Neural crest cell (in vitro differentiated cells): ENCODE measurements at places on chromosomes 16 and 17.

- no peak for DNase-seq
These were observed 83.9 kb upstream of the CIBAR2 start for GRCh38 chr16:85195900-85196772.

- DNase-seq: no peak
These were observed 17.8 kb downstream of the ENPP7 start for GRCh38 chr17:79748295-79749099.

- no peak for DNase-seq
These were observed 36.9 kb downstream of the MMD start for GRCh38 chr17:55384643-55385232.

DNA sequence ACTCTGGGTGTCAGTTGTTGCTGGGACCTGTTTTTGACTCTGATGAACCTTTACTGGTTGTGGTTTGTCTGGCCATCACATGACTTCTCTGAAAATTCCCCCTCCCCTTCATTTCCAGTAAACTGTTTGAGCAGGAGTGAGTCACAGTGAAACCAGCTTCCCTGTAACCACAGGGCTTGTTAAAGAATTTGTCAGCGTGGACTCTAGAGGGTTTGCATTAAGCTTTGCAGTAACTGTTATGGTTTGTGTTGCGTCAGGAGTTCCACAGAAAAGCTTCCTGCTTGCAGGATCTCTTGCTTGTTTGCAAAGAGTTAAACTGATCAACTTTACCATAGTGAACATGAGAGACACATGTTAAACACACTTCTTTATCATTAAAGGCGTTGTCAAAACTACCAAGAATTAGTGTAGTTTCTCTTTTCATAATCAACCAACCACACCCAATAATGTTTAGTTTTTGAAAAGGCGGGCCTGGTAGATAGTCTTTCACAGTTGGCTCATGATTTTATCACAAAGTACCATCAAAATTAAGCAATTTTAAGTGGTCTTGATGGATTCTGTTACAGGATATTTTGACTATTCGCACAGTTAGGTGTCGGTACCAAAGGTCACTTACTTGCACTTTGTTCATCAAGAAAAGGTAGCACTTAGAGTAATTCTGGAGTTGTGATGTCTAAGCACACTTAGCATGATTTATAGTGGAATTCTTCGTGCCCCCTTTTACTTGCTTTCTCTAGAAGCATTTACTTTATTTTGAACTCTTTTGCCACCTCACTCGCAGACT lies 79.3 kb downstream of the VMP1 start:
- DNase-seq: no peak

DNA sequence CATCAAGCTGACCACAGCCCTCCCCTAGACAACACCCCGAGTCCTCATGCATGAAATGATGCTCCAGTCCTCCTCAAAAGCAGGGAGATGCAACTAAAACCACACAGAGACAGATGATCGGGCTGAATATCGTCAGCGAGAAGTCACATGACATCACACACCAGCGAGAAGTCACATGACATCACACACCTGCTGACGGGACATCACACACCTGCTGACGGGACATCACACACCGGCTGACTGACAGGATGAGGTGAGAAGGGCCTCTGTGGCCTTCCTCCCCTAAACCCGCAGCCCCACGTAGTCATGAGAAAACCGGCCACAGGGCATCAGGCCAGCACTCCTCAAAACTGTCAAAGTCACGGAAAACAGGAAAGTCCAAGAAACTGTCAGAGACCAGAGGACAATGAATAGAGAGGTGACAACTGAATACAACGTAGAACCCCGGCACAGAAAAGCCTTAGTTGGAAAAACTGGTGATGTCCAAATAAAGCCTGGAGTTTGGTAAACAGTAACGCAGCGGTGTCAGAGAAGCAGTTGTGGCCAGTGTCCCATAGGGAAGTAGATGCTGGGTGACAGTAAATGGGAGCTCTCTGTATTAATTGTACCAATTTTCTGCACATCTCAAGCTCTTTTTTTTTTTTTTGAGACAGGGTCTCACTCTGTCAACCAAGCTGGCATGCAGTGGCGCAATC lies 14.3 kb downstream of the LITAF start:
- no peak for DNase-seq

DNA sequence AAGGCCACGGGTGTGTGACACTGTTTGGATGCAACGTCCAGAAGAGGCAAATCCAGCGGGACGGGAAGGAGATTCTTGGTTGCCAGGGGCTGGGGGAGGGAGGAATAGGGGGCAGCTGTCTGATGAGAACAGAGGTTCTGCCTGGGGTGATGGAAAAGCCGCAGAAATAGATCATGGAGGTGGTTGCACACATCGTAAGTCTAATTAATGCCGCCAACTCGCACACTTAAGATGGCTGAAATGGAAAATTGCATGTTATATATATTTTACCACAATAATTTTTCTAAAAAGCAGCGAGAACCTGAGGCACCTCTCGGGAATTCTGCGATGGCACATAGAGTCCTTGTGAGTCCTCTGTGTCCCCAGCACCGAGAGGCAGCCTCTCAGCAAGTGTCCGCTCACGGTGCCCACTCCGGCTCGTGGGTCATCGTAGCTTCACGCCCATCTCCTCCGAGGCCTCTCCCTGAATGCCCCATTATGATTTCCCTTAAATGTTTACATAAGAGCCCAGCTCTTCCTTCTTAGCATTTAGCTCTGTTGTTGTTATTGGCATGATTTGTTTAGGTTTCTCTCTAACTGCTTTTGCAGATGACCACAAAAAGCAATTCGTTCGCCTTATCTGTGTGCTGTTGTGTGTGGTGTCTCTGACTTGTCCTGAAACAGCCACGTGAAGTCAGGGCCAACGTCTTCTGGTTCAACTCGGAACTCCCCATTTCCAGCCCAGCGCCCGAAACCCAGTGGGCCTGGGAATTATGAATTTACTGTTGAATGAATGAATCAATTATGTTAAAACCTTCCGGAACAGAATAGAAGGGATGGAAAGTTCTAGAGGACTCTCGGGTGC lies 7.7 kb downstream of the WFDC1 start:
- DNase-seq: no peak

DNA sequence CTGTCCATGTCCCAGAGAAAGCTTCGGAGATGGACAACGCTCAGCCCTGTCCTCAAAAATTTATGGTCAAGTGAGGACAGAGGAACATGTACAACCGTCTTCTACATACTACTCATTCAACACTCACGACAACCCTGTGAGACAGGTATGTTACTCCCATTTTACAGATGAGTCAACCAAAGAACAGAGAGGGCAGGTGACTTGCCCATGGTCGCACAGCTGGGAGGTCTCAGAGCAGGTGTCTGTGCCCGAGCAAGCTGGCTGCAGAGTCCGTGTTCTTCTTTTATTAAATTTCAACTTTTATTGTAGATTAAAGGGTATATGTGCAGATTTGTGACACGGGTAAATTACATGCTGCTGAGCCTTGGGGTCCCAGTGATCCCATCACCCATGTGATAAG lies 5.8 kb upstream of the WFDC1 start:
- DNase-seq: no peak

GRCh38 chr16:7731141-7731540 lies 398.5 kb downstream of the RBFOX1 start:
- no peak for DNase-seq

DNA sequence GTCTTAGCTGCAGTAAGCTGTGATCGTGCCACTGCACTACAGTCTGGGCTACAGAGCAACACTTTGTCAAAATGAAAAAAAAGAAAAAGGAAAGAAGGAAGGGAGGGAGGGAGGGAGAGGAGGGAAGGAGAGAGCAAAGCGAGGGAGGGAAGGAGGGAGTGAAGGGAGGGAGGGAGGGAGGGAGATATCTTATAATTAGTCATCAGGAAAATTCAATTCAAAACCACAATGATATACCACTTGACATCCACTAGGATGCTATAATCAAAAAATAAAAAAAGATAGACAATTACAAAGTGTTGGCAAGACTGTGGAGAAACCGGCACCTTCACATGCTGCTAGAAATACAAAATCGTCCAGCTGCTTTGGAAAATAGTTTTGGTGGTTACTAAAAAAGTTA lies 93.8 kb downstream of the CDC27 start:
- DNase-seq: no peak

DNA sequence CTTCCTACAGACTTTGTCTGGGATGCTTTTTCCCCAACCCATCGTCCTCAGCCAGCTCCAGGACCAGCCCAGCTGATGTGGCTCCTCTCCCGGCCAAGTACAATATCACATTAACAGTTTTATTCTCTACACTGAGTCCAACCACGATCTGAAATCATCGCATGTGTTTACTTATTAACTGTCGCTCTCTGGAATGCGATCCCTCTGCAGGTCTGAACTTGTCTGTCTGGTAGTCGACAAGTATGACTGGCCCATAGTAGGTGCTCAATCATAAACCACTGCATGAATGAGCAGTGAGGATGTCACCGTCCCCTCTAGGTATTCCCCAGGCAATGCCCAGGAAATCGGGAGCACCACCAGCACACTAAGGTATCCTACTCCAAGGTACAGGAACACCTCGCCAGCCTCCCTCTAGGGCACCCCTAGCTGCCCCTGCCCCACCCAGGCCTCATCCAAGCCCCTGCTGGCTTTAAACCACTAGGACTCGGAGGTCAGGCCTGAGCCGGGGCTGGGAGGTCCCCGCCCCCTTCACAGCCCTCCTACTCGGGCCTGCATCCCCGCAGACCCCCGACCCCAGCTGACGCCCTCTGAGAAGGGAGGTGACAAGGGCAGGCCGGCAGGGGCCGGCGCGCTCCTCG lies 27.7 kb downstream of the RTN4RL1 start:
- peak; percentile 43 for DNase-seq

GRCh38 chr16:61544165-61544564 lies 492.1 kb downstream of the CDH8 start:
- no peak for DNase-seq

GRCh38 chr17:58248955-58249269 lies 10.5 kb downstream of the LPO start:
- no peak for DNase-seq

- DNase-seq: no peak
These were observed at the start of gene TRPV2 for GRCh38 chr17:16415031-16415924. TSS of gene TRPV2 (plus strand) at chr17:16415571. CDS start at chr17:16417669, 2,098 bp downstream.

- DNase-seq: no peak
These were observed 656 bp upstream of the KCTD13 start for GRCh38 chr16:29926711-29927052.

DNA sequence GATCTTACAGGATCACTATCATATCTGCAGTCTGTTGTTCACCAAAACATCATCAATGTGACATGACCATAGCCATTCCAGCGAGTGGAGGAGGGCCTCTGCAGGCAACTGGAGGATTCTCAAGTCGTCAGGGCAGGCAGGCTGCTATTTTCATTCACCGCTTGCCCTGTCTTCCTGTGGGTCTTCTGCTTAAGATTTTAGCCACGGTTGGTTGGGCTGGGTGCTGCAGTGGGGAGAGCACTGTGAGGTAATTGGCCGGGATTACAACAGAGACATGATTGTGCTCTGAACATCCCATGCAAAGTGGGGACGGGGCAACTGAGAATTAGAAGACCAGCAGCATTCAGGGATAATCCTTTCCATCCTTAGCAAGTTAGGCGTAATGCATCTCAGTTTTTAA lies 245.9 kb downstream of the CPPED1 start:
- DNase-seq: no peak

DNA sequence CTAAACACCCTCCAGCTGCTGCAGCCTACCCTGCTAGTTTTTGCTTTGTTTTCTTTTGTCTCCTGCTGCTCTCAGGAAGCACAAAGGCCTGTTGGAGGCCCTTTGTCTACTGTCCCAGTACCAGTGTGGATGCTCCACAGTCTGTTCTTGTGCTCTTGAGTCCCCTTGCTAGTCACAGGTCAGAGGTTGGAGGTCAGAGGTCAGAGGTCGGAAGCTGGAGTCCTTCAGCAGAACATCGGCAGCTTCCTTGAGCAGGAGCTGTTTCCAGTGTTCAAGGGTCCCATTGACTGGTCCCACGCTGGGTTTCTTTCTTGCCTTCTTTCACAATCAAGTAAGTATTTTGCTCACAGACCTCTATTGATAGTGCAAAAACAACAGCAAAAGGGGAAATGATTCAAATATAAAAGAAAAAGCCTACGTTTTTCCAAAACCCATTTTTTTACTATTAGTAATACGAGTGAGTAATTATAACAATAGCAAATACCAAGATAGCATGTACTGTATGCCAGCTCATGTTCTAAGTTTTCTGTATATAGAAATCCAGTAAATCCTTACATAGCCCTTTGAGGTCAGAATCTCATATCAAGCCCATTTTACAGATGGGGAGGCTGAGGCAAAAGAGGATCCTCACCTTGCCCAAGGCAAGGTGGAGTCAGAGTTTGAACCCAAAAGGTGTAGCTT lies 10.9 kb upstream of the IL34 start:
- DNase-seq: peak; percentile 88

- no peak for DNase-seq
These were observed 9.2 kb downstream of the PRPSAP2 start for GRCh38 chr17:18866866-18867813.

GRCh38 chr16:55179852-55180585 lies 144.0 kb upstream of the IRX6 start:
- peak; percentile 9 for DNase-seq

- DNase-seq: no peak
These were observed 8.1 kb downstream of the MEIOB start for GRCh38 chr16:1863681-1864460.

DNA sequence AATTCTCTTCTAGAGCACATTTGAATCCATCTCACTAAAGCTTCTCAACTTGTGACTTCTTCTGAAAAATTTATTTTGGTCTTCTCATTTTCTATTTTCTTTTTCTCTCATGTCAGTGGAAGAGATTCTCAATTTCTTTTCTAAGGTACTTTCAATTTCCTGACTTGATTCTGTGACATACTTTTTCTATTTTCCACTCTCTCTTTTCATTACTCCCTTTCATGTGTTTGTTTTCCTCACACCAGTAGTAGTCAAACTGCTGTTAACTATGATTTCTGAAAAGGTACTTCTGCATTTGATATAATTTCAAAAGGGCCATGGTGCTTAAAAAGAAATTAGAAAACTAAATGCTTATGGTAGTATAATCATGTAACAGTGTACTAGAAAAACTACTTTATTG lies 41.9 kb downstream of the NFAT5 start:
- DNase-seq: no peak

- no peak for DNase-seq
These were observed 52.5 kb upstream of the ERN1 start for GRCh38 chr17:64182325-64183012.

GRCh38 chr17:8574687-8575086 lies 55.8 kb downstream of the MYH10 start:
- DNase-seq: no peak

- no peak for DNase-seq
These were observed 34.4 kb downstream of the NETO2 start for GRCh38 chr16:47109361-47109760.

- DNase-seq: no peak
These were observed 8.7 kb downstream of the USP36 start for GRCh38 chr17:78831688-78832540.
